NCI-H1930 (cell line): ENCODE measurements at places on chromosomes 6 and 20.

DNA sequence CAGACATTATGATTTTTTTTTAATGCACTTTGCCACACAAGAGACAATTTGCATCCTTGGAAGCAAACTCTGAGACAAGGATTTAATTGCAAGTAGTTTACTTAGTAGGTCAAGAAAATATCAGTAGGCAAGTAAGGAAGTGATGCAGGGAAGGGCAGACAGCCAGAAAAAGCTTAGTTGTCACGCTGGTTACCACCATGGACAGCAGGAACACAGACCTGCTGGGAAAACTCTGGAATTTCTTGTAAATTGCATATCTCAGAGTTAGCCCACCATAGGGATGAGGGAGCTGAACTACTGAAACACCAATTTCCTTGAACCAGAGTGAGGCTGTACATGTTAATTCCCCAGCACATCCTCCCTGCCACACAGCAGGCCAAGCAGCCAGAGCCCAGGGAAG lies 92.7 kb downstream of the L3MBTL3 start:
- DNase-seq = no peak

GRCh38 chr6:108277831-108278230 lies 17.0 kb upstream of the SNX3 start:
- no peak for DNase-seq

DNA sequence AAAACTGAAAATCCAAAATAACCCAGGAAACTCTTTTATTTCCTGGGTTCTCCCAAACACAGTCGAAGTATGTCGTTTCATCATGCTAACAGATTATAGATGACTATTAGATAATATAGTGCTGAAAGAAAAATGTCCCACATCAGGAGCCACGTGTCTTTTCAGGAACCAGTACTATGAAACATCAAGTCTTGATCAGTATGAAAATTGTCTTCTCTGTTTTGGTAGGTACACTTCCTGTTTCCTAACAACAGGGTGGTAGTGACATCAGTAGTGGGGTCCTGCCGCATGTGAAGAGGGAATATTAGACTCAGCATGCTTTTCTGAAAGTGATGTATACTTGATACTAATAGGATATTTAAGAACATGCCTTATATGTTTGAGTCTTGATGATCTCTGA lies 136.7 kb downstream of the HIVEP1 start:
- DNase-seq = no peak

DNA sequence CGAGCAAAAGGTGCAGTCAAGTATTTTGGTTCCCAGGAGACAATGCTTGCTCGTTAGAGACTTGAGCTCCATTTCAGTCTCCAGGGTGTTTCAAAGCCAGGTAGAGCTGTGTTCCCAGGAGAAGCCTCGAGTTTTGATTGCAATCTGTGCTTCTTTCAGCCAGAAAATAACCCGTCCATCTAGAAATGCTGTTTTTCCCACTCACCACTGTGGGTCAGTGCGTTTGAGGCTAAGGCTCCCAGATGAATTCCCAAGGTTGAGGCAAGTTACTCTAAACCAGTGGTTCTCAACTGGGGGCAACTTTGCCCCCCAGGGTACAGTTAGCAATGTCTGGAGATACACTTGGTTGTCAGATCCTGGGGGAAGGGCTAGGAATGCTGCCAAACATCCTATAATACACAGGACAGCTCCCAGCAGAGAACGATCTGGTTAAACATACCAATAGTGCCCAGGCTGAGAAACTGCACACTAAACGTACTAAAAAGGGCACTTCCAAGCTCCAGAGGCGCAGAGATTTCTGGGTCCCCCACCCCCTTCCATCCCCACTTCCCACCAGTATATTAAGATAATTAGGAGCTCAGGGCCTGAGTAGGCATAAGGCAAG lies 13.8 kb downstream of the BMP7 start:
- no peak for DNase-seq

- no peak for DNase-seq
These were observed 13.1 kb upstream of the PBOV1 start for GRCh38 chr6:138231381-138231886.

- DNase-seq = no peak
These were observed 3.9 kb downstream of the ATXN1 start for GRCh38 chr6:16757332-16757731.

- no peak for DNase-seq
These were observed 29.0 kb downstream of the FAM50B start for GRCh38 chr6:3878048-3878666.

- no peak for DNase-seq
These were observed 176.6 kb downstream of the BCKDHB start for GRCh38 chr6:80282913-80283554.

- DNase-seq = no peak
These were observed 14.6 kb downstream of the TJAP1 start for GRCh38 chr6:43491750-43492661.

DNA sequence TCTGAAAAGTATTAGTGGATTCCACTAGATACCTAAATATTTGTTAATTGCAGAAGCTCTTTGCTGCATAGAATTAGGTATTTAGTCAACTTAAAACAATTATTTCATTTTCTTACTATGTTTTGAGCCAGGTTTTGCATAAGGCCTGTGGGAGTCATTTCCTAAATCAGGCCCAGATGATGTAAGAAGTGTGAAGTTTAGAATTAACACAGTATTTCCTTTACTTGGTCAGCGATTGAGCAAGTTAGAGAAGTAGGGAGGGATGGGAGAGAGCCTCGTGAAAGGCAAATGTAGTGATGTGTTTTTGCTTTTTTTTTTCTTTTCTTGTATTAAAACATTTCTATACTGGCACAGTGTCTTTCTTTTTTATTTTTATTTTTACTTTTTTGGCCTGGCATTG lies 711.1 kb downstream of the HDGFL1 start:
- no peak for DNase-seq

DNA sequence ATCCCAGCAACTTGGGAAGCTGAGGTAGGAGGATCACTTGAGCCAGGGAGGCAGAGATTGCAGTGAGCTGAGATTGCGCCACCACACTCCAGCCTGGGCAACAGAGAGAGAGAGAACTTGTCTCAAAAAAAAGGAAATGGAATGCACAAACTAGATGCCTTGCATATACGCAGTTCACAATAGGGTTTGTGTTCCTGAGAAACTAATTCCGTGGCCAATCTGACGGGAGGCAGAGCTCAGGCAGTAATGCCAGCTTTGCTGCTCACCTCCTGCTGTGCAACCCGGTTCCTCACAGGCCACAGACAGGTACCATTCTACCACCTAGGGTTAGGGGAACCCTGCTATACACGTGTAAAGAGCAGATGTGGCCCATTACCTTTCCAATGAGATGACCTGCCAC lies 1.4 kb downstream of the CDK5RAP1 start:
- no peak for DNase-seq

DNA sequence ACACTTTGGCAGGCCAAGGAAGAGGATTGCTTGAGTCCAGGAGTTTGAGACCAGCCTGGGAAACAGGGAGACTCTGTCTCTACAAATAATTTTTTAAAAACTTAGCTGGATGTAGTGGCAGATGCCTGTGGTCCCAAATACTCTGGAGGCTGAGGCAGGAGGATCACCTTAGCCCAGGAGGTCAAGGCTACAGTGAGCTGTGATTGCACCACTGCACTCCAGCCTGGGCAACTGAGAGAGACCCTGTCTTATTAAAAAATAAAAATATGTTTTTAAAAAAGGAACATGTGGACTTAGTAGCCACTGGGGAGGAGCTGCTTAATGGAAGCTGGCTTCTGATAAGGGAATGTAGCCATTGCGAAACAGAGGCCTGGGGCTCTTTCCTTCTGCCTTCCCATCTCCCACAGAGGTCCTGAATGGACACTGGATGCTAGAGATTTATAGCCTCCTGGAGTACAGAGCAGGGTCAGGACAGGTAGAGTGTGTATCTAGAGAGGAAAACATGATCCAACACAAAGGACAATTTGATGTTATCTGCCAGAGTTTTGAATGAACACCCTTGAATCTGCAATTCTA lies 21.7 kb upstream of the GMNN start:
- DNase-seq = no peak

DNA sequence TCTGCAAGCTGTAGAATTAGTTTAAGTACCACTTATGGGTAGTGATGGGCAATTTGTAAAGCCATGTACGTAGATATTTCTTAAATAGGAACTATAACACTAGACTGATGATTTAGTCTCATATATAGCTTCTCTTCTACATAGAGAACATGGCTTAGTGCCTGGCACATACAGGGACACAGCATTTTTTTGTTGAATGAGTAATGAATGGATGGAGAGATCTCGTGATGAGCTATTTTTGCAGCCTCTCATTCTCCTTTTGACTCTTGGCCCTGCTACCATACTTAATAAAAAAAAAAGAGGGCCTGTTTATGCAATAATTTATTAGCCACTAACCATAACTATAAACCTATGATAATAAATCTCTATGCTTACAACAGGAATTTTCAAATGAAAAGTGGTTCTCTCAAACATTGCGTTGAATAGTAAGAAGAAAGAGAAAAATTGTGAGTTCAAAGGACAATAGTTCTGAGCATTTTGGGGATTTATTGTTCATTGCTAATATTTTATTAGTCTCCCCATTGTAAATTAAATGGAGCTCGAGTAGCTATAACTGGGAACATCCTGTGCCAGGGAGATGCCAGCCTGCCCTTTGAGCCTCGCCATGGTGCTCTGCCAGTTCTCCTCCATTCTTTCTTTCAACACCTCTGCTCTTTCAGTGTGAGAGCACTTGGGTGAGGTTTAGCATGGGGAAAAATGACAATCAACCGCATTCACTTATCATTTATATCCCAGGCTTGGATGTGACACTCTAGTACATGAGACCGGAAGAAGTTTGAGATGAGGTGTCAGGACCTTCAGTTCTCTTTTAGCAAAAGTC lies 14.7 kb upstream of the RCAN2 start:
- no peak for DNase-seq

DNA sequence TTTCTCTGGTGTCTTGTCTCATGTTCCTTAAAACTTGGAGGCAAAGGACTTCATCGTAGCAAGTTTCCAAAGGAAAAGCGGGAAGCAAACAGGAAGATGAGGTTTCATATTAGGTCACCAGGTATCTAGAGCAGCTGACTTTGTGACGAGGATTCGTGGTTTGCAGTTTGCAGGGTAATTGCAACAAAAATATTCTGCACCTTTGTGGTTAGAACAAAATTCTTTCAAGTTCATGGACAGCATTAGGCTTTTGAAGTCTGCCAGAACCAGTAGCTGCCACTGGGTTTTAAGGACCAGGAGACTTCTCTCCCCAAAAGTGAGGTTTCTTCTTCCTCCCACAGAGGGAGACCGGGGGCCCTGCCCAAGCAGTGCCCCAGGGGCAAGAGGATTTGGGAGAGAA lies 63.4 kb downstream of the RPP40 start:
- DNase-seq = no peak

DNA sequence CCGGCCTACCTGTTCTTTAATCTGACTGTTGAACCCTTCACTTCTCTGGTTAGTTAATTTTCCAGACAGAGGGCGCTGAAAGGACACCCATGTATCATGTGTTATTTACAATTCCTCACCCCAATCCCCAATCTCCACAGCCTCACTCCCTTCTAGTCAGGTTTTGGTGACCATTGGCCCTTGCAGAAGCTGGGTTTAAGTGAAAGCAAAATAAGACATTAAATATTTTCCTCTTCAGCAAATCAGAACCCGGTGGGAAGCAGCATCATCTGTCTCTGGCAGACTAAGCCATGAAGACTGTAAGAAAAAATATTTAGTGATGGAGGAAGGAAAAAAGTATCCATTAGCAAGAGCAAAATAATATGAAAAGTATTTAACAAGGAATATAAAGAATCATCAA lies 9.4 kb upstream of the HLA-DQA1 start:
- no peak for DNase-seq

- DNase-seq = no peak
These were observed 318.6 kb downstream of the LRFN2 start for GRCh38 chr6:40268614-40269013.

- no peak for DNase-seq
These were observed 398.6 kb downstream of the KHDRBS2 start for GRCh38 chr6:61887423-61887822.

DNA sequence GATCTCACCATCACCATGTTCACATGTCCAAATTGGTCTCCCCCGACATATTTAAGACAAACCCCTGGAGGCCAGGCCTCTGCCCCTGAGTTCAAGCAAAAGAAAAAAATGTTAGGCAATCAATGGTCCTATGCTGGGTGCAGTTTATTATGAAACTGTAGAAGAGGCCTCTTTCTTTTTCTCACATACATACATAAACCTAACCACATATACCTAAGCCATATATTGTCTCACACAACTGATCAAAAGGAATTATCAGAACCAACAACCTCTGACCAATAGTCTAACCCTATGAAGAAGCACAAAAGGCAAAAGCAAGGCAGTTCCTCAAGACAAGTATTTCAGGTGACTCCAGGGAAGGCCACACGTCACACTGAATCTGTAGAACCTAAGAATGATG lies 49.9 kb downstream of the ILRUN start:
- DNase-seq = no peak

GRCh38 chr20:45935416-45936046 lies 1.0 kb downstream of the PCIF1 start:
- no peak for DNase-seq

- no peak for DNase-seq
These were observed 53.7 kb downstream of the E2F3 start for GRCh38 chr6:20455251-20455940.

DNA sequence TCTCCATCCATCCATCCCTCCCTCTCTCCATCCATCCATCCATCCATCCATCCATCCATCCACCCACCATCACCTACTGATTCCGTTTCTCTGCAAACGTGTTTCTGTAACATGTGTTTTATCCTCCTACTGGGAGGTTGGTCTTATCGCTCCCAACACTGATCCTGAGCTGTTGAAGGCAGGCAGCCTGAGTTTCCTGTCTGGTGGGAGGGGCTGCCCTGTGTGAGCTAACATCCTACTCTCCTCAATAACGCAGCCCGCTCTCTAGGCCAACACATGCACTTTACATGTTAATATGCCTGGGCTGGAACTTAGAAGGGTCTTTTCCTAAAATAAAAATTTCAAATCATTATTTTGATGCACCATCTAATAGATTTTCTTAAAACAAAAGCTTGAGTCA lies 126.5 kb downstream of the WDR27 start:
- no peak for DNase-seq

DNA sequence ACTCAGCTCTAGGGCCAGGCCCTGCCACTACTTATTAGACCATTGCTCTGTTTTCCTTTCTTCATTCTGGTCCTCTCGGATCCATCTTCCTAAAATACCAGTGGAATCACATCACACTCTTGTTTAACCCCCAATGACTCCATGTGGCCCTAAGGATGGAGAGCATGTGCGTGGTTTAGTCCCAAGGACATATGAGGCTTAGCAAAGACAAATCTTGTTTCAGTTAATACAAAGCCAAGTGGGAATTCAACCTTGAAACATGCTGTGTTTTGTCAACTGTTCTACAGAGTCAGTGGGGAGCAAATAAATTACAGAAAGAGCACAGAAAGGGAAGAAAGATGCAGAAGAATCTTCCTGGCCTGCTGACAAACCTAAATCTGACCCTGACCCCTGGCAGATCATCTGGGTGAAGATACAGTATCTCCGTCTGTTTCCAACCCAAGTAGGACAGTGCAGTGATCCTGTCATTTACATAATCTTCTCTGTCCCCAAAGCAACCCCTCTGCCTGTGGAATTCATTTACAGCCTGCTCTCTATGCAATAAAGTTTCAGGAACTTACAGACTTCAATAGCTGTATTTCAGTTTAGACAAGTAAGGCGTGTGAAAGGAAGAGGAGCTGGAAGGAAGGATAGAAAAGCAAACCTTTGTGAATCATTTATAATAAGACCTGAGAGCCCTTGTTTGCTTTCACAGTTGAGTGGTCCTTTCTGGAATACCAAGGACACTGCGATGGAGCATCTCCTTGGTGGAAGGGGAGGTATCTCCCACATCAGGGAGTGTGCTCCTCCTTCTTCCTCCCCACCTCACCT lies 144.0 kb downstream of the THBS2 start:
- DNase-seq = no peak
